ENCODE measurements at places on chromosomes 16 and 17. TPM values are rescaled to one million over a fixed set of nuclear protein-coding genes. Genes with fewer than 3 reads are reported as not detected.

- no peak overlapping the region for H3K27ac ChIP-seq
- no peak overlapping the region for H3K4me3 ChIP-seq
- H3K36me3 ChIP-seq: no peaks in the 10 kb centered on the region
- H3K27me3 ChIP-seq: no peaks in the 10 kb centered on the region
Observed at GRCh38 chr17:72479113-72479512, 358.3 kb downstream of the SOX9 start.

- H3K4me1 ChIP-seq: peaks cover 34% of the 10 kb centered on the region
- no peak for DNase-seq
- peaks cover 4% of the 10 kb centered on the region for H3K27me3 ChIP-seq
- H3K36me3 ChIP-seq: no peaks in the 10 kb centered on the region
Observed at GRCh38 chr17:44918006-44918405, 2.7 kb upstream of the GFAP start.

KRT28 gene
- total RNA-seq: not detected

DNA sequence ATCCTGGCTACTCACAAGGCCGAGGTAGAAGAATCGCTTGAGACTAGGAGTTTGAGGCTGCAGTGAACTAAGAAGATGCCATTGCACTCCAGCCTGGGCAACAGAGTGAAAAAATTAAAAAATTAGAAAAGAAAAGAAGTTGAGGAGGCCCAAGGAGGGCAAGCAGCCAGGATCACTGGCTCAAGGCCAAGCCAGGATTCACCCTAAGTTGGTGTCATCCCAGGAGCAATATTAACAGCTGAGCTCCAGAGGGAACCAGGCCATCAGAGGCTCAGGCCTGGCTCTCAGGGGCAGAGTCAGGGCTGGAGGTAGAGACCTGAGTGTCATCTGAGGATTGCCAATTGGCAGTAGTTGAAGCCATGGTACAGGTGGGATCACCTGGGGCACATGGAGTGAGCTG, 20.7 kb downstream of the DRC3 start:
- no peak overlapping the region for H3K4me3 ChIP-seq
- no peaks in the 10 kb centered on the region for H3K4me1 ChIP-seq
- no peak for DNase-seq
- H3K27me3 ChIP-seq: no peaks in the 10 kb centered on the region
- no peak overlapping the region for H3K27ac ChIP-seq
- H3K36me3 ChIP-seq: no peaks in the 10 kb centered on the region
